ENCODE measurements at places on chromosomes 4 and X.

DNA sequence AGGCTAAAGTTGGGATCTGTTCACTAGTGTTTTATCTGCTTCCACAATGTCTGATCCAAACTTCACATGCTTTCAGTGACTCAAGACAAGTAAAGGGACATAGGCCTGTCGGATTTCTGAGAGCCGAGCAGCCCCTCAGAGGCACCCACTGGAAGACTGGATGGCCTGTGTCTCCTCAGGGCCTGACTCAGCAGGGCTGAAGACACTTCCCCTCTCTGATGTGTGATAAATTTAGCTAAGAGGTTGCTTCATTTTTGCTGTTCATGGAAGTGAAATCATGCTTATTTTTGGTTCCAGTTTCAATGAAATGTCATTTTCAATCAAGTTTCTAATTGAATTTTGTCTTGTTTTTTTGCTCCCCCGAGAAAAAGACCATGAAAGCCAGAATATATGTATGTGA, 93.7 kb downstream of the MXRA5 start:
- DNase-seq: no peak

GRCh38 chrX:776529-777230, 146.1 kb downstream of the SHOX start:
- no peak for DNase-seq

GRCh38 chr4:54099287-54099747, 646 bp upstream of the GSX2 start:
- no peak for DNase-seq

GRCh38 chrX:101419489-101419888, 11.5 kb downstream of the HNRNPH2 start:
- DNase-seq: no peak

- DNase-seq: no peak
Measured at GRCh38 chr4:166493924-166494345, 620.9 kb downstream of the TLL1 start.

GRCh38 chrX:3659761-3660160, 53.7 kb downstream of the PRKX start:
- DNase-seq: no peak

DNA sequence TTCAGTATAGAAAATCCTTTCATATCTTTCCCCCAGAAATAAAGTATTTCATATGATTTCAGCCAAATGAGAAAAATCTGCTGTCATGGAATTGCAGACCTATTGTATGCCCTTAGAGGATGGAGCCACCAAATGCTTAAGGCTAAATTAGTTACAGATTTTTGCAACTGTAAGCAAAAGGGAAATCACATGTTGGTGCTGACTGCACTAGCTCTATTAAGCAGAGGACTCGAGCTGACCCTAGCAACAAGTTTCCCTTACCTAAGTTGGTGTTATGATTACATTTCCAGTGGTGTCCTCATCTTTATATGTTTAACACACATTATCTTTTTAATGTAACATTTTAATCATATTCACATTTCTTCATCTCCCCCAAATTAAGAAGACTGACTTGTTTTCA, 58.3 kb upstream of the DOCK11 start:
- no peak for DNase-seq

DNA sequence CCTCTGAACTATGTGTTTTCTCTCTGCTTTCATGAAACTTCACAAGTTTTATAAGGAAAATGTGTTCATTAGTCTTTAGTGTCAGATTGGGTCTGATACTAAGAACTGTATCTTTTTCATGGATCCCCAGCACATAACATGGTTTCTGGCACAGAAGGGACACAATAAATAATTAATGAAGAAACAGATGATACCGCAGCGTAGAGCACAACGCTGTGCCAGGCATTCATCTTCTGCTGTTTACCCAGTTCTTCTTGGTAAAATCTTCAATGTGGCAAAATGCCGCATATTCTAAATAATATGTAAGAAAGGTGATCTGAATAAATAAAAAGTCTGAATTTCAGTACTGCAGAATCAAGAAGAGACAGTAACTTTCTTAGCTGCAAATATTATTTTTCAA, 12.3 kb downstream of the SCARB2 start:
- DNase-seq: no peak

- no peak for DNase-seq
Measured at GRCh38 chr4:26558166-26558895, 25.6 kb upstream of the TBC1D19 start.

GRCh38 chr4:16056681-16057385, 27.0 kb downstream of the PROM1 start:
- DNase-seq: no peak

DNA sequence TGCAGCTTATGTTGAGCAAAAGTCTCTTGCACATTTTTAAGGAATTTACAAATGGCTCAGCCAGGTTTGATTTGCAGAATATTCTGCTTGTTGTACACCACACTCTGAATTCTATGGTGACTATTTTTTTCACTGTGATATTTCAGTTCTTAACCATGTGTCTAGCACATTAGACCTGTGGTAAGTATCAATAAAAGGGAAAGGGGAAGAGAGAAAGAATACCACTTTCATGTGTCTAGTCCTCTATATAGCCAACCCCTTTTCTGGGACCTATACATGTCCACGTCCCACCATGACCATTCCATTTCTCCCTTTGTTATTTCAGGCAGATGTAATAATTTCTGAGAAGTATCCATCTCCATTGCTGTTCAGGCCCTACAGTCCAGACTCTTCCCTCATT, 121.3 kb upstream of the PNPLA4 start:
- no peak for DNase-seq

GRCh38 chrX:118823263-118824172, at the start of gene ZCCHC12:
TSS of gene ZCCHC12 (plus strand) at chrX:118823824. CDS start at chrX:118825245, 1,421 bp downstream.
- no peak for DNase-seq

- DNase-seq: peak; percentile 69
Measured at GRCh38 chr4:72302981-72303704, 265.9 kb downstream of the ADAMTS3 start.

- no peak for DNase-seq
Measured at GRCh38 chr4:89398644-89399043, 91.0 kb upstream of the GPRIN3 start.

DNA sequence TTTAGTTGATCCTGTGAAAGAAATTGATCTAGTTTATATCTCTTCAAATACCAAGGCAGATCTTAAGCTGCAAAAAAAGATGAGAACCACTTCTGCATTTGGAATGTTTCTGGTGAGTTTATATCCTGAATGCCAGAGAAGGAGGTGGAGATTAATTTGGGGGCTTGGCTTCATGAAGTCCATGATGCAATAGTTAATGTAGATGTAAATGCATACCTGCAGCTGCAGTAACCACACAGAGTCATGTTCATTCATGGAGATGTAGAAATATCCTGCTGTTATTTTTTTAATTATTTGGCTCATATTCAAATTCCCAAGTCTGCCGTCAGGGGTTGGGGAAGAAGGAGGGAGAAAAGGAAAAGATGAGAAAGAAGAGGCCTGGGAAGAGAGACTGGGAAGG, at the start of gene SULT1E1:
Gene SULT1E1, minus strand, starts transcription at position 94 of the 400 bp plus-strand sequence. CDS start 2,501 bp downstream, outside the sequence.
- DNase-seq: no peak

DNA sequence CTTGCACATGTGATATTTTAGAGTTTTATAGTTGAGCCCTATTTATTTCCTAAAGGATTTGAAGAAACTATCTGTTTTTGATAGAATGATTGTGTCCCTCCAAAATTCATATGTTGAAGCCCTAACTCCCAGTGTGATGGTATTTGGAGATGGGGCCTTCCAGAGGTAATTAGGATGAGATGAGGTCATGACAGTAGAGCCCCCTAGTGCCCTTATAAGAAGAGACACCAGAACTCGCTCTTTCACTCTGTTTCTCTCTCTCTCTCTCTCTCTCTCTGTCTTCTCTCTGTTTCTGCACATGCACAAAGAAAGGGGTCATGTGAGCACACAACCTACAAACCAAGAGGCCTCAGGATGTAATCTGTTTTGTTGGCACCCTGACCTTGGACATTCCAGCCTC, 921.9 kb upstream of the DIAPH2 start:
- peak; percentile 1 for DNase-seq

- no peak for DNase-seq
Measured at GRCh38 chrX:134552351-134552750, 92.4 kb downstream of the HPRT1 start.

DNA sequence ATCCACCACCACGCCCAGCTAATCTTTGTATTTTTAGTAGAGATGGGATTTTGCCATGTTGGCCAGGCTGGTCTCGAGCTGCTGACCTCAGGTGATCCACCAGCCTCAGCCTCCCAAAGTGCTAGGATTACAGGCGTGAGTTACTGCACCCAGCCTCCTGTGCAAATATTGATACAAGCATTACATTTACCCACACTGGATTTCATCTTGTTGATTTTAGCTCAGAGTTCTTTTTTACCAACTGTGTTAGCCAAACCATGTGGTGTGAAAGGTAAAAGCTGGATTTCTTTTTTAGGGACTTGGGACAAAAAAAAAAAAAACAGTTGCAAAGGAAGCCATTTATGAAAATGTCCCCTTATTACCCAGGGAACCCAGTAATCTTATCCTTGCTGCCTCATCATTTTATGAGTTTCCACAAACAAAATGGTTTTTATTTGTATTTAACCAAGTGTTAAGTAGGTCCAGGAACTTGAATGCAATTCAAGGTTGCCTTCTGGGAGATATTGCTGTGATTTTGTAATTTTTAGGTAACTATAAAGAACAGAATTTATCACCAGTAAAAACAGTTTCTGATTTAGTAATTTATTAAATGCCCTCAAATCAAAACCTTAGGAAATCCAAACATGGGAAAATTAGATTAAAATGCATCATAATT, 202.5 kb downstream of the PALLD start:
- no peak for DNase-seq

DNA sequence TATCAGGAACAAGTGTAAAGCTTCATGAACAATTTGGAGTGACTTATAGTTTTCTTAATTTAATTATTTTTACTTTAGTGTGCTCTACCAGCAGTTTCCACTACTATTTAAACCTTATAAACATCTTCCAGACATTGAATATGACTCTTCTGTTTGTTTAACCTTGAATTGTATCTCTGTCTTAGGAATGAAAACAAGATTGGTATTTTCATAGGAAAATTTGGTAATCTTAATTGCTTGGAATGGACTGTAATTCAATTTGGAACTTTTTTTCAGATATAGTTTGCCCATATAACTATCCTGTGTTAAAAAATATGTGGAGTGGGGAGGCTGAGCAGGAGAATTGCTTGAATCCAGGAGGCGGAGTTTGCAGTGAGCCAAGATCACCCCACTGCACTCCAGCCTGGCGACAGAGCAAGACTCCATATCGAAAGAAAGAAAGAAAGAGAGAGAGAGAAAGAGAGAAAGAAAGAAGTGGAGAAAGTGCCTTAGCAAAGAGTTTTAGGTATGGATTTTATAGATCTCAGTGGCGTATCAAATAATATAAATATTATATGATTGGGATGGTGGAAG, 242.4 kb downstream of the BMPR1B start:
- no peak for DNase-seq

DNA sequence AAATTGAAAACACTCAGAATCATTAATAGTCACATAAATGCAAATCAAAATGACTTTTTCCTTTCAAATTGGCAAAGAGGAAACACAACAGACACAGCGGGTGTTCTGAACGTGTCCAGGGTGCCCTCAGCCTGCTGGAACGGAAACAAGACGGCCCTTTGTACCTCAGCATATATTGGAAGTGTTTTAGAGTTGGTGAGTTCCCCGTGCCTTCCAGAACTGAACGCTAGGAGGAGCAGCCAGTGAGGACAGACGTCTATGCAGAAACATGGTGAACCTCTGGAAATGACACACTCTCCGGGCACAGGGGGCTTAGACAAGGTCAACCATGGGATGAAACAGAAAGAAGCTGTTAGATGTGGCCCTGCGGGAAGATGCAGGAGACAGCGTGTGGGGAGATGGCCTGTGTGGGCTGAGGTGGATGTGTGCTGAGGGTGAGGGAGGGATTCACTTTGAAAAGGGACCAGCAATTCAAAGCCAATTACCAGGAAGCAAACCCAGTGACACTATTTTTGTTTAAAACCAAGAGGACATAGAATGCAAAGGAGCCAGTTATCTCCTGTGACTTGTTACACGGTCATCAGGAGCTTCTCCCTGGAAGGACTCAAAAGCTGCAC, 40.4 kb downstream of the RNF212 start:
- DNase-seq: peak; percentile 76

DNA sequence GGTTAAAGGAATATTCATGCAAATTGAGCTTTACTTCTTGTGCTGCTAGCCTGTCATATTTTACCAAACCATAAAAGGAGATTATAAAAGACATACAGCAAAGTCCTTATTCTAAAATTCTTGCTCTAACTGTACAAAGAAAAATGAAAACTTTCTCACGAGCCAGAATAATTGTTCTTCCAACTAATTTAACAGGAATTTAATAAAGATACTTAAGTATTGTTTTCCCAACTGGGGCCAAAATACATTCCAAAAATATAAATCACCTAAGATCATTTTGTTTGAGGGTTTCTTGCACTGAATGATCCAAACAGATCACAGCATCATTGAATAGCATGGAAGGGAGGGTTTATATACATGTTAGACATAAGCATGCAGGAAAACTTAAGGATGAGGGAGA, 127.1 kb upstream of the PCDH18 start:
- DNase-seq: no peak

DNA sequence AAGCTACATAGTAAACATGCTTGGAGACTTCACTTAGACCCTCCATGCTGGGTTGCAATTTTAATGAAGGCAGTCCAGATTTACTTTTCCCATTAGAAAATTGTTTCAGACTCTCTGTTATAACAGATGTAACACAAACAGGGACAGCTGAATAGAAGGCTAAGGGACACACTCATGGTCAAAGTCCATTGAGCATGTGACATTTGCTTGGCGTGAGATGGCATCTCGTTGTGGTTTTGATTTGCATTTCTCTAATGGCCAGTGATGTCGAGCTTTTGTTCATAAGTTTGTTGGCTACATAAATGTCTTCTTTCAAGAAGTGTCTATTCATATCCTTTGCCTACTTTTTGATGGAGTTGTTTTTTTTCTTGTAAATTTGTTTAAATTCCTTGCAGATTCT, 358.2 kb upstream of the CLNK start:
- no peak for DNase-seq
